NCI-H2081 treated with DMSO at 0.1 percent for 48 hours (cell line): ENCODE measurements at places on chromosomes 1 and 21.

DNA sequence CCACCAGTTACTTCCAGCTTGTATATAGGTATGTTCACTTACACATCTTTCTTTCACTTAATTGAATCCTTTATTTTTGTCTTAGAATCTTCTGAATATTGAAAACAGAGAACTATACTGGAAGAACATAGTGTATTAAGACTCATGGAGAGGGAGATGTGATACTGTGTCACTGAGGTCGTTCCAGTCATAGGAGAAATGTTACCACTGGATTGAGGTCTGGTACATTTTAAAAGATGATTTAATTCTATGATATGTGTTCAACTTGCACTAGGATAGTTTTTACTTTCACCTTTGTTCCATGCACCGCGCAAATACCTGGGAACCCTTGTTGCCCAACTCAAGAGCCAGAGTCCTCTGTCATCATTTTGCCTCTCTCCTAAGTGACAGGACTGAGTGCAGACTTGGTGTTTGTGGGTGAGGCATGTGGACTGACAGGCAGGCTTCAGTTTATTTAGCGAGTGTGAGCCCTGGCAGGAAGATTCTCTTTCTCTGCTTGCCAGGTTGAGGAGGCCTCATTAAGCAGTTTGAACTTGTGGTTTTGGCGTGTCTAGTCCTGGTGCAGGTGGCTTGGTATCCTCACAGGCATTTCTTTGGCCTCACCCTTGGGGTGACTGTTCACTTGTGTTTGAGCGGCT, 63.7 kb downstream of the DYRK1A start:
- DNase-seq = no peak

GRCh38 chr21:45538381-45539045, 3.7 kb downstream of the SLC19A1 start:
- no peak for DNase-seq

DNA sequence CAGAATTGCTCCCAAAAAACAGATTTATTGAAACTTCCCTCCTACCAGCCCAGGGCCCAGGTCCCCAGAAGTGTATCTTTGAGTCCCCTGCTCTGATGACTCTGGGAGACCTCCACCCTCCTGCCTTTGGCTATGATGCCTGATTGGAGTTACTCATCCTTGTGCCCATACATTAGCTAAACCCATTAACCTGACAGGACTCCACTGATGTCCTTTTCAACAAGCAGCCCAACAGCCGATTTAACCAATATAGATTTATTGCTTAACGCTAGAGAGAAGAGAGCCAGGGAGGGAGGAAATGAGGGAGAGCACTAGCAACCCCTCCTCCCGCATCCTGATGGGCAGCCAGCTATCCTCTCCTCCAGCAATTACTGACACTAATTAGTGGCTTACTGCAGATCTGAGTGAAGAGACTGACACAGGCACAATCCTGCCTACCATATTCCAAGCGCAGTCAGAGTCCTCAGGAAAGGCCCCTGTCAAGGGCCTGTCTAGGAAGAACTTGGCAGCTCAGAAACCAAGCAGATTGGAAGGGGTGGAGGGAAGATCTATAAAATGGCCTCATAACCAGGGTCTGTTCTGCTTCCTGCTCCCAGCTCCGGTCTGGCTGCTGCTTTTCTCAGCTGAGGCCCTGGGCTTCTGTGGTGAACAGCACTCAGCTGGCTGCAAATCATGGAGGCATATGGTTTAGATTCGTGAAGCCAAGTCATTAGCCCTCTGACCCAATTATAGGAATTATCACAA, 484.5 kb upstream of the DAB1 start:
- no peak for DNase-seq

DNA sequence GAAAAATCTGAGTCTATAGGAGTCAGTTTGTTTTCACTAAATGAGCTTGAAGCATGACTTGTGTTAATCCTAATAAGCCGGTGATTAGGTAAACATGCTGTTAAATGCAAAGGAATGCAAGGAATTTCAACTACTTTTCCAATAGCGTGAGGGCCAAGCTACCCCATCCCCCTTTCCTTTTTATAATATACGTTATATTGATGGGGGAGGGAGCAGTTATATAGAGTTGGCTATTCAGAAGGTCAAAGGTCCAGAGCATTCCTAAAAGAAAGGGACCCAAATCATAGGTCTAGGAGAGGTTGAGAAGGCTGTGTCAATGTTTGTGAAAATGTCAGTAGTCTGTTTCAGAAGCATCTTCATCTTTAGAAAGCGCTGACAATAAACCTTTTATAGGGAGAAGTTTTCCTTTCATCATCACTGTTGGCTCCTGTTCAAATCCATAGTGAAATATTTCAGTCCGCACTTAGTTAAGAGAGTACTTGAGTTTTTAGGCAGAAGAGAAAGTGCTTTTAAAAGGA, 3.8 kb downstream of the CCN1 start:
- no peak for DNase-seq

- DNase-seq = no peak
These were observed 504 bp downstream of the DHRS3 start for GRCh38 chr1:12617511-12617900.

- no peak for DNase-seq
These were observed 15.1 kb upstream of the PLA2G2E start for GRCh38 chr1:19938472-19938871.

DNA sequence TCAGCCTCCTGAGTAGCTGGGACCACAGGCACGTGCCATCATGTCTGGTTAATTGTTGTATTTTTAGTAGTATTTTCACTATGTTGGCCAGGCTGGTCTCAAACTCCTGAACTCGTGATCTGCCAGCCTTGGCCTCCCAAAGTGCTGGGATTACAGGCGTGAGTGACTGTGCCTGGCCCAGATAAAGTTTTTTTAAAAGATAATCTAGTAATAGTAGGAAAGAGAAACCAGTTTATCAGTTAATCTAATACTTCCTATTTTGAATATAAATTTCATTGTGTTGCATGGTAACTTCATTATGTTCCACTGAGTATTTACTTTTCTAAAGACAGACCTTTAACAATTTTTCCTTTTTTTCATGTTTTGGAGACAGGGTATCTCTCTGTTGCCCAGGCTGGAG, 10.0 kb downstream of the RABGAP1L start:
- DNase-seq = no peak

DNA sequence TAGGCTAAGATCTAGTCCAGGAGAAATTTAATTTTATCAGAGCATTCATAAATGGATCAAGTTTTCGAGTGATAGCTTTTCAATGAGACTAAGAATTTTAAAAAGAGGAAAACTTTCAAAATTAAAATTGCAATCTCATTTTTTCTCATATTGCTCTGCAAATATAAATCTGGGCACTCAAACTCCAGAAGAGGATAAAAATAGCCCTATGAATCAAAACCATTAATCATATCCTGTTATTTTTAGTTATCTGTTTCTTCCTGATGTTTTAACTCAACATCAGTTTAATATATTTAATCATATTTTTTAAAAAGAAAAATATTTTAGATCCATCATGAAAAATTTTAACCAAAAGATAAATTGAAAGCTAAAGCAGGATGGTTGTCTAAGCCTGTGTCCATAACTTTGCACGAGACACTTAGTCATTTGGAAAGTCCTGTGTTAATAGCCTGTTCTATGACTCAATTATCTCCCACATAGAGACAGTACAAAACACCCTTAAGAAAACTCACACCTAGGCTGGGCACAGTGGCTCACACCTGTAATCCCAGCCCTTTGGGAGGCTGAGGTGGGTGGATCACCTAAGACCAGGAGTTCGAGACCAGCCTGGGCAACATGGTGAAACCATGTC, 17.1 kb upstream of the PRRC2C start:
- DNase-seq = no peak

- DNase-seq = no peak
These were observed 779 bp upstream of the SVBP start for GRCh38 chr1:42817976-42818375.

DNA sequence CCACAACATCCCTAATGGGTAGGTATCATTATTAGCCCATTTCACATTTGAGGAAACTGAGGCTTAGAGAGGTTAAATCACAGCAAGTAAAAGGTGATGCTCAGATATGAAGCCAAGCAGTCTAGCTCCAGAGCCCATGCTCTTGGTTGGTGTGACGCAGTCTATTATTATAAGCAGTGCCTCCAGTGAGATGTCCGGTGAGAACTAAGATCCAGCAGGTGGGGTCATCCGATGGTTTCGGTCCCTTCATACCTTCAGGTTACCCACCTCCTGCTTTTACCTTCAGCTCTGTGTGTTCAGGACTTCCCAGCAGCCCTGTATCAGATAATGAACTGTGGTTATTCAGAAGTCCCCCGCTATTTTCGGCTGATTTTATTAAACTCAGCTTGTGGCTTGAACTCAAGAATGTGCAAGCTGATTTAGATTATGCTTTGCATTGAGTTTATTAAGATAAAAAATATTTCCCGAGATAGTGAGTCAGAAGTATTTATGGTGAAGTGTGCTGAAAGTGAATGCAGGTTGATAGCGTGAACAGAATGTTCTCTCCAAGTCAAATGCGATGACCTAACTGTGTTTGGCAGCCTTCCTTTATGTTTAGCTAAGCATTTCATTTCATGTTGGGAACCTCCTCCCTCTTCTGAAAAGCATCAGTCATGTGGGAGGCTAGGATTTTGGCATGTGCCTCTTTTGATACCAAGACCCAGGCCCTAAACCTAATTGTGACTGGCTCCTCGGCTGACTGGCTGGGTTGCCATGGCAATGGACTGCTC, 160.9 kb upstream of the UBE2U start:
- DNase-seq = no peak

DNA sequence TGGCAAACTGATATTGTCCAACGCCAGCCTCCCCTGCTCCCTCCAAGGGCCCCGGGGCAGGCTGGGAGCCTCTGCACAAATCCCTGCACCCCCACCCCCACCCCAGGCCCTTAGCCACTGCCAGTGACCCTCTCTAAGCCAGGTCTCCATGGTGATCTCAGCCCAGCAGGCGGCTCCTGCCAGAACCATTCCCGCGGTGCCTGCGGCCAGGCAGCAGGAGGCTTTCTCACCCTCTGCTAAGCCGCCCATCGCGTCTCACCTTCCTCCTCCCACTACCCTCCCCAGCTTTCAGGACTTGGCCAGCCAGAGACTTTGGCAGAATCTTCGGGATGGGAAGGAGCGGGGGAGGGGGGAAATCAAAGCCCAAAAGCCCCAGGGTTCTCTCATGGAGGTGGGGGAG, 46.8 kb upstream of the WASF2 start:
- DNase-seq = no peak
